ENCODE measurements at places on chromosomes 12 and 14.

GRCh38 chr14:103762541-103762940 is 46.9 kb downstream of the ZFYVE21 start:
- H3K4me1 ChIP-seq = no peaks in the 10 kb centered on the region
- no peaks in the 10 kb centered on the region for H3K27me3 ChIP-seq
- no peak overlapping the region for H3K27ac ChIP-seq

GRCh38 chr14:100305324-100306100 is 732 bp downstream of the SLC25A29 start:
- H3K27ac ChIP-seq = no peak overlapping the region
- DNase-seq = peak; percentile 54
- no peaks in the 10 kb centered on the region for H3K36me3 ChIP-seq

- DNase-seq = no peak
- H3K36me3 ChIP-seq = no peaks in the 10 kb centered on the region
- no peaks in the 10 kb centered on the region for H3K27me3 ChIP-seq
- peaks cover 5% of the 10 kb centered on the region for H3K4me1 ChIP-seq
- H3K27ac ChIP-seq = no peak overlapping the region
- no peak overlapping the region for H3K4me3 ChIP-seq
Measured at GRCh38 chr12:76920172-76921099, 41.6 kb upstream of the CSRP2 start.

DNA sequence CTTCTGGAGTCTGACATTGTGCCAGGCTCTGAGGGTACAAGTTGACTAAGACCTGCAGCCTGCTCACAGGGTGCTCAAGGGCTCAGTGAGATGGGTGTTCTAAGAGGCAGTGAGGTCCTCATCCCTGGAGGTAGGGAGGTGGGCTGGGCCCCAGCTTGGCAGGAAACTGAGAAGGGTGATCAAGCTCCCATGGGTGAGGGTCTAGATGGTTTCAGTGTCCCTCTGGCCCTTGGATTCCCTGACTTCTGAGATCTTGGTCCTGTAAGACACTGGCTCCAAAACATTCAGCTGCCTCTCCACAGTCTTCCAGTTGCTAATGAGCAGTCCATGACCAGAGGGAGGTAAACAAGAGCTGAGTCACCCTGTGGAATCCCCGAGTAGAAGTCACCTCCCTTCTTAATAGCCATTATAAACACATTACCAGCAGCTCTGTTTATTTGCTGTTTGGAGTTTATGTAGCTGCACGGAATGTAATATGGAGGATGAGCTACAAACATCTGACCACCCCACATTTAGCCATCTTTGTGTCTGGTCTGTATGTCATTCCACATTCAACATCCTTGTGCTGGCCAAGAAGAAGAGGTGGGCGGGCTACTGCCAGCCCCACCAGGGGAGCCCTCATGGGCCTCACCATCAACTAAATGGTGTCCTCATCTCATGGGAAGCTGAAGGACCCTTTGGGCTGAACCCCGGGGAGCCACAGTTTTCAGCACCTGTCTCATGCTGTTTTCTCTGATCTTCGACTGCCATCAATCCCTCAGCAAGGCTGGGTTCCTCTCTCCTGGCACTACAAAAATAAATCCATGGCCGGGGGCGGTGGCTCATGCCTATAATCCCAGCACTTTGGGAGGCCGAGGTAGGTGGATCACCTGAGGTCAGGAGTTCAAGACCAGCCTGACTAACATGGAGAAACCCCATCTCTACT is 37.2 kb upstream of the BDKRB2 start:
- no peaks in the 10 kb centered on the region for H3K36me3 ChIP-seq
- no peak overlapping the region for H3K27ac ChIP-seq
- H3K4me1 ChIP-seq = no peaks in the 10 kb centered on the region
- DNase-seq = no peak
- no peak overlapping the region for H3K4me3 ChIP-seq
- peaks cover 15% of the 10 kb centered on the region for H3K27me3 ChIP-seq

DNA sequence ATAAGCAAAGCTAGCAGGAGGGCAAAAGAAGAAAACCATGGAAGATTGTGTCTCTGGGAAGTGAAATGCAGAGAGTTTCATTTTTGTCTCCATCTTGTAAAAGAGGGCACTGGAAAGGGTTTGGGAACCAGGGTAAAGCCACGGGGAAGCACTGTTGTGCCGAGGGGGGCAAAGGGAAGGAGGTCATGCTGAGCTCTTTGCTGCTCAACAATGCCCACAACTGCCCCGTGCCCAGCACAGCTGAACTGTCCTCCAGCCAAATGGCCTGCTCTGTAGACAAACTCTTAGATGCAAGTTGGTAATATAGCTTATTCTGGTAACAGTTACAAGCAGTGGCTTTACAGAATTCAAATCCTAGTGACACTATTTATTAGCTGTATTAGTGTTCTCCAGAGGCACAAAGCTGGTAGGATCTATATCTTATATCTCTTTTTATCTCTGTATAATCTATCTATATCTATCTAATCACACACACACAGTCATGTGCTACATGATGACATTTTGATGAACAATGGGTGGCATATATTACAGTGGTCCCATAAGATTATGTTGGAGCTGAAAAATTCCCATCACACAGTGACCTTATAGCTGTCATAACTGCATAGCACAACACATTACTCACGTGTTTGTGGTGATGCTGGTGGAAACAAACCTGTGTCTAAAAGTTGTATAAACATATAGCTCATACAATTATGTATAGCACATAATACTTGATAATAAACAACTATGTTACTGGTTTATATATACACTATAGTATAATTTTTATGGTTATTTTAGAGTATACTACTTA is 203.4 kb upstream of the DDHD1 start:
- H3K27ac ChIP-seq = no peak overlapping the region
- no peaks in the 10 kb centered on the region for H3K27me3 ChIP-seq
- H3K36me3 ChIP-seq = peaks cover 6% of the 10 kb centered on the region

DNA sequence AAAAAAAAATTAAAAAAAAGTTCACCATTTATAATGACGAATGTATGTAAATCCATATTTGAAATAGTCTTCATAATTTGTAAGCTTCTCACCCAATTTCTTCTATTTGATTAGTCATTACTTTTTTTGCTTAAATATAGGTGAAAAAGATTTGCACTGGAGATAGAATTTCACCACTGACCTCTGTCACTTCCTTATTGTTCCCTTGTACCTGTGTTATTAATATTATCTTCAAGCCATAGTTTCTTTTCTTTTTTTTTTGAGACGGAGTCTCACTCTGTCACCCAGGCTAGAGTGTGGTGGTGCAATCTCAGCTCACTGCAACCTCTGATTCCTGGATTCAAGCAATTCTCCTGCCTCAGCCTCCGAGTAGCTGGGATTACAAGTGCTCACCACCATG is 15.8 kb downstream of the TEP1 start:
- H3K36me3 ChIP-seq = no peaks in the 10 kb centered on the region
- no peak for DNase-seq
- H3K4me3 ChIP-seq = no peak overlapping the region
- no peak overlapping the region for H3K27ac ChIP-seq
- no peaks in the 10 kb centered on the region for H3K27me3 ChIP-seq

DNA sequence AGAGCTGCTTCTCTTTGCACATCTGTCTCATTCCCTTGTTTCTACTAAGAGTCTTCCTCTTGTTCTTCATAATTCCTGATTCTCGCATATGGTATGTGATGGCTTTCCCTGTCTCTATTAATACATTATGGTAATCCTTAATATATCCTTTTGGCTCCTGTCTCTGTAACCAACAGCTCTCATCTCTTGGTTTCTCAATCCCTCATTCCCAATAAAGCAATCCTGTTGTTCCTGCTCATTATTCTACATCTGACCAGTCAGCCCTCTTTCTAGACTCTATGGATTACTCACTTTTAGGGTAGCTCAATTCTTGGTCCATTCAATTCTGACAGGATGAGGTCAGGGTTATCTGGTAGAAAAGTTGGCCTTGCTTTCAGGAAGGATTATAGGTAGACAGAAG is 349.9 kb downstream of the LRIG3 start:
- no peak overlapping the region for H3K4me3 ChIP-seq
- peaks cover 6% of the 10 kb centered on the region for H3K27me3 ChIP-seq
- DNase-seq = no peak
- H3K27ac ChIP-seq = no peak overlapping the region

- no peak for DNase-seq
- H3K4me1 ChIP-seq = no peaks in the 10 kb centered on the region
- H3K4me3 ChIP-seq = no peak overlapping the region
- no peaks in the 10 kb centered on the region for H3K36me3 ChIP-seq
- H3K27ac ChIP-seq = no peak overlapping the region
Measured at GRCh38 chr12:117699118-117699517, 269.7 kb downstream of the KSR2 start.

GRCh38 chr14:68147303-68147702 is 327.7 kb downstream of the RAD51B start:
- no peak overlapping the region for H3K4me3 ChIP-seq
- H3K4me1 ChIP-seq = peaks cover 19% of the 10 kb centered on the region
- DNase-seq = no peak
- no peaks in the 10 kb centered on the region for H3K36me3 ChIP-seq
- H3K27ac ChIP-seq = no peak overlapping the region

DNA sequence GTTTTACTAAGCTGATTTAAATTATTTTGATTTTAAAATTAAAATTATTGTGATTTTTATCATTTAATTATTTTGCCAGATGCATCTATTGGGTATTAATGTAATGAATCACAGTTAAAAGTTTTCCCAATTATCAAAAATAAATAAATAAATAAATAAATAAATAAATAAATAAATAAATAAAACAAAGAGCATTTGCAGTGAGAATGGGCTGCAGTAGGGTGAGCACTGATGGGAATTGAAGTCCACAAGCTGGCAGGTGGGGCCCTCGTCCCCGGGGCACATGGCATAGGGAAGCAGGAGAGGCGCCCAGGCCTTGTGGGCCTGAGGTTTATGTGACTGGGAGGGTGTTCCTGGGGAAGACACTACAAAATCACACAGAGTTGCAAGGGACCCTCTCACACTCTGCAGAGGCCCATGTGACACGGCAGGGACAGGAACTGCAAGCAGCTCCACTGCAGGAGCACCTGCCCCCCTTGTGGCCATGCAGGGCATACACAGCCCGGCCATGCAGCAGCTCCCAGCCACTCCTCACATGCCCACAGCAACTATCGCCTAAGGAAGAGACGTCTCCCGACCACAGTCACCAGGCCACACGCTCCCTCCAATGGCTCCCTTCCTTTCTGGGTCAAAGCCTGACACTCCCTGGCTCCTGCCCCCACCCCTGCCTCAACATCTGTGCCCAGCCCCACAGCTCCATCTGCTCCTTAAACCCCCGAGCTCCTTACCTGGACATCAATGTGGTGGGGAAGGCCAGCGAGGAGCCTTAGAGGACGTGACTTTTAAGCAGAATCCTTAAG is 256.3 kb upstream of the SFSWAP start:
- H3K36me3 ChIP-seq = no peaks in the 10 kb centered on the region
- peaks cover 29% of the 10 kb centered on the region for H3K27me3 ChIP-seq
- H3K27ac ChIP-seq = no peak overlapping the region
- peak; percentile 7 for DNase-seq
- H3K4me3 ChIP-seq = no peak overlapping the region

- H3K4me1 ChIP-seq = no peaks in the 10 kb centered on the region
- H3K36me3 ChIP-seq = no peaks in the 10 kb centered on the region
Measured at GRCh38 chr14:36423430-36423829, 96.6 kb downstream of the NKX2-1 start.

- no peak overlapping the region for H3K27ac ChIP-seq
- no peaks in the 10 kb centered on the region for H3K36me3 ChIP-seq
- H3K4me1 ChIP-seq = peaks cover 2% of the 10 kb centered on the region
- DNase-seq = no peak
Measured at GRCh38 chr12:124174451-124175348, 120.2 kb upstream of the RFLNA start.

DNA sequence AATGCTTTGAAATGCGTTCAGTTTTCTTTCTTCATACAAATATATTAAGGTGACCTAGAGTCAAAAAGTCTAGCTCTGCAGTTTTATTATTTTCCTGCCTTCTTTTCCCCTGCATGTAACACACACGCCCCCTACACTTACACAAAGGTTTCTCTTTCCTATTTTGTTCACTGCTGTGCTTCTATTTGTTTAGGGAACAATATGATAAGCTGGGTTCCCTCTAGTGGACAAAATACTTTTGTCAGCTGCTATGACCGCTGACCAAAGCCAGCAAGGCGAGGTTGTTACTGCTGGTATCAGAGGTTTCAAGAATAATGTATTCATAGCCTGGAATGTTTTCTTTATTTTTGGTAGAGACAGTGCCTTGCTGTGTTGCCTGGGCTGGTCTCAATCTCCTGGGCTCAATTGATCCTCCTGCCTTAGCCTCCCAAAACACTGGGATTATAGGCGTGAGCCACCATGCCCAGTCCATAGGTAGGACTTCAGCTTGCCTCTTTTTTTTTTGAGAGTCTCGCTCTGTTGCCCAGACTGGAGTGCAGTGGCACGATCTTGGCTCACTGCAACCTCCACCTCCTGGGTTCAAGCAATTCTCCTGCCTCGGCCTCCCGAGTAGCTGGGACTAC is 33.4 kb downstream of the FNTB start:
- H3K27me3 ChIP-seq = no peaks in the 10 kb centered on the region
- no peaks in the 10 kb centered on the region for H3K36me3 ChIP-seq
- H3K4me1 ChIP-seq = no peaks in the 10 kb centered on the region
- H3K27ac ChIP-seq = no peak overlapping the region
- DNase-seq = peak; percentile 10

DNA sequence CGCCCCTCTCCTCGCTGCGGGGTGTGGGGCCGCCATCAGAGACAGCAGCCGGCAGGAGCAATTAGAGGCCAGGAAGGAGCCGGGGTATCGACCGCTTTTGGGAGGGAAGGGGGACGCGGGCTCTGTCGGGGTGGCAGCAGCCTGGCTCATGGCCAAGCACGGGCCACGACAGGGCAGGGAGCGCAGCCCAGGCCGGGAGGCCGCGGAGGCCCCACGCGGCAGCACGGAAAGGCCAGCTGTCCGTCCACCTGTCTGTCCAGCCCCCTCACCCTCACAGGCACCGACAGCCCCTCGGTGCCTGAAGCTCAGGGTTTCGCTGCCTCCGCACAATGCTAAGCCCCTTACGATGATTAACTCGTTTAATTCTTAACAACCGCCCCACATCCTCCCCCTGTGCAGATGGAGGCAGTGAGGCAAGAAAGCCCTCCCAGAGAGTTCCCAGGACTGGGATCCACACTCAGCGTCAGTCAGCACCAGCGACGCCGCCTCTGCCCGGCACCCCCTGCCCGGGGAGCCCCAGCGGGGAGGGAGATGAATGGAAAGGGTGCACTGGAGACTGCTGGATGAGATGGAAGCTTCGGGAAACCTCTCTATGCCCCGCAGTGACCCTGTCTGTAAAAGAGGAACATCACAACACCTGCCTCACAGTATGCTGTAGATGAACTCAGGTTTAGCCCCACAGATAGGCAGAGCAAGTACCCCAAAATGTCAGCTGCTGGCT is 23.7 kb downstream of the NCOR2 start:
- peaks cover 3% of the 10 kb centered on the region for H3K36me3 ChIP-seq
- H3K27me3 ChIP-seq = no peaks in the 10 kb centered on the region
- peak overlapping the region; percentile 80 for H3K27ac ChIP-seq
- no peak for DNase-seq
- no peak overlapping the region for H3K4me3 ChIP-seq
- H3K4me1 ChIP-seq = peaks cover 41% of the 10 kb centered on the region

GRCh38 chr12:96421014-96421413 is 20.8 kb upstream of the CDK17 start:
- H3K4me3 ChIP-seq = peak overlapping the region; percentile 57
- no peak for DNase-seq
- H3K27ac ChIP-seq = peak overlapping the region; percentile 93
- no peaks in the 10 kb centered on the region for H3K27me3 ChIP-seq

Measured in naive thymus-derived CD8-positive, alpha-beta T cell (primary cell).